ENCODE measurements at places on chromosomes 4 and X.

DNA sequence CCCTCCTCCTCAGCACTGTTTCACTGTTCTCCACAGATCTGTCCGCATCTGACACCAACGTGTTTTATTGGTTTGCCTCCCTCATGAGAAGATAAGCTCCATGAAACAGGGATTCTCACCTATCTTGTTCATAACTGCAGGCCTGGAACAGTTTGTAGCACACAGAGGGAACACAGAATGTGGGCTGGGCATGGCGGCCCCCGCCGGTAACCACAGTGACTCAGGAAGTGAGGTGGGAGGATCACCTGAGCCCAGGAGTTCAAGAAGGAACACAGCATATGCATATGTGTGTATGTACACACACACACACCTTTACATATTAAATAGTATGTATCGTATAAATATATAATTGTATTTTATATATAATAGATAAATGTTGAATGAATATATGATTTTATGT is 168.6 kb downstream of the AFAP1 start:
- no peak for DNase-seq

DNA sequence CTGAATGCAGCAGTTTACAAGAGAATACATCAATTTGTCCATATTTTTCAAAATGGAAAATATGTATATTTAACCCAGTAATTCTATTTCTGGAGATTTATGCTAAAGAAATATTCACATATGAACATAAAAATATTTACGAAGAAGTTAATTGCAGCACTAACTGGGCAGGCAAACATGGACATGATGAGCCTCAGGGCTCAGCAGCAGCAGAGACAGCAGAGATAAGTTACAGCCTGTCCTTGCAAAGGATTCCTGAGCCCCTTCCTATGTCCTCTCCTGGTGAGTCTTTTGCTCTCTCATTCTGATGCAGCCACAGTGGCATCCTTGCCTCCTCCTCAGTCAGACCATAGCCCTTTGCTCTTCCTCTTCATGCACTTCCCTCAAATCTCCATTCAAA is 680.6 kb upstream of the CPEB2 start:
- DNase-seq = no peak

DNA sequence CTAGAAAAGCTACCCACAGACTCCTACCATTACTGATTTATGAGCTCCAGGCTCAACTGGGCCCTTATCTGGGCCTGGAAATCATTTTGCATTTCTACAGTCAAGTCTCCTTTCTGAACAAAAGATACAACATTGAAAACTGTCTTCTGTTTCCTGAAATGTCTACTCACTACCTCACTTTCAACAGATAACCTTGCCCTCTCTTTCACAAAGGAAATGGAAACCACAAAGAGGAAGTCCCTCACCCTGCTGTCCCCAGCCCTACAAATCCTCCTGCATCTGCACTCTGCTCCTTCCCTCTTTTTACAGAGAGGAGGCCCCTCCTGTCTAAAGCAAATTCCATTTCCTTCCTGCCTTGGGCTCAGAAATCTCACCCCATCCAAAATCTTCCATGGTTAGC is 24.8 kb upstream of the CYBB start:
- DNase-seq = no peak

GRCh38 chrX:120402369-120402768 is 40.5 kb downstream of the ATP1B4 start:
- DNase-seq = no peak

DNA sequence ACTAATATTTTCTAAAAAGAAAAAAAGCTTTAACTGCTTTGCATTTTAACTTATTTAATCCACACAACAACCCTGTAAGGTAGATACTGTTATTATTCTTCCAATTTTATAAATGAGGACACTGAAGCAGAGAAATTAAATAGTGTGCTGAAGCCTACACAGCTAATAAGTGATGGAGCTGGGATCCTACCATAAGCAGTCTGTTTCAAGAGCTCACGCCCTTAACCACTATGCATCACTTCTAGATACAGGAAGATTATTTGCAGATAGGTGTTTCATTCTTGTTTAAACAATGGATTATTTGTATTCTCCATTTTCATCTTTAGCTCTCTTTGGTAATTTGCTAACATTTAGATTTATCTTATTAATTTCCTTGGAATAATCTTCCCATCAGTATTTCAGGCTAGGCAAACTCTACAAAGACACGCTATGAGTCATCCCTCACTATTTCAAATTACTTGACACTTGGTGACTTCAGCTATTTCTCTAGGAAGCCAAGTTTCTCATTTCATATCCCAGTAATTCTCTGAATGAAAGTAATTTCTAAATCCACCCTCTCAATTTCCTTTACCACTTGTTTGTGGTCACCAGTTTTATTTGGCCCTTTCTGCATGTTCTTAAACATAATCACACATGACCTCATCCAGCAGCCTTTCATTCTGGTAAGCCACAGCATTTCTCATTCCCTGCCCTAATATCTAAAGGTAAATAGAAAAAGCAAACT is 67.3 kb downstream of the ASB9 start:
- DNase-seq = no peak

GRCh38 chr4:38678078-38678477 is 14.1 kb downstream of the KLF3 start:
- peak; percentile 46 for DNase-seq

All from endothelial cell of umbilical vein (primary cell).